ENCODE measurements at places on chromosomes 12 and 14. TPM values are rescaled to one million over a fixed set of nuclear protein-coding genes. Genes with fewer than 3 reads are reported as not detected.

DNA sequence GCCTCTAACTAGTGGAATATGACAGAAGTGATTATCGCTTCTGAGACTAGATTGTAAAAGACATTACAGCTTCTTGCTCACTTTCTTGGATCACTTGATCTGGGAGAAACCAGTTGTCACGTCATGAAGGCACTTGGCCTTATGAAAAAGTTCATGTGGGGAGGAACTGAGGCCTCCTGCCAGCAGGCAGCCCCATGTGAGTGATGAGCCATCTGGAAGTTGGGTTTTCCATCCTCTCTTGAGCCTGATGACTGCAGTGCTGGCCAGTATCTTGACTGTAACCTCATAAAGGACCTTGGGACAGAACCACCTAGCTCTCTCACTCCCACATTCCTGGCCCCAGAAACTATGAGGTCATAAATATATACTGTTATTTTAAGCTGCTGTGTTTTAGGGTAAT, 28.0 kb downstream of the TTLL5 start:
- H3K27ac ChIP-seq: no peak overlapping the region
- peaks cover 13% of the 10 kb centered on the region for H3K36me3 ChIP-seq
- no peak for DNase-seq
- H3K4me1 ChIP-seq: no peaks in the 10 kb centered on the region
- H3K27me3 ChIP-seq: no peaks in the 10 kb centered on the region

DNA sequence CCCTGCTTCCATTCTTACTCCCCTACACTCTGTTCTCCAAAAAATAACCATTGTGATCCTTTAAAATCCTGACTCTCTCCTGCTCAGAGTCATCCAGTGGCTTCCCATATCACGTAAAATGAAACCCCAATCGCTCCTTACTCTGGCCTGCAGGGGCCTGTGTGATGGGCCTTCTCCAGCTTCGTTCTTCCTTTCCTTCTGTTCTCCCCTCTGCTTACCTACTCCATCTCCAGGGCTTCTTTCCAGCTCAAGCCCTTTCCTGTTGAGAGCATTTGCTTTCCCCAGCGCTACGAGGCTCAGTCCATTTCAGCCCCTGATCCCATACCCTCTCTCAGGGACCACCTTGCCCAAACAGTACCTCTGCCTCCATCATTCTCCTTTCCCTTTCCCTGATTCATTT, 144.4 kb upstream of the ARHGAP5 start:
- H3K4me1 ChIP-seq: peaks cover 9% of the 10 kb centered on the region
- no peaks in the 10 kb centered on the region for H3K27me3 ChIP-seq
- DNase-seq: no peak

GRCh38 chr14:78758333-78758732, 588.2 kb downstream of the NRXN3 start:
- H3K27ac ChIP-seq: no peak overlapping the region
- H3K4me3 ChIP-seq: no peak overlapping the region
- no peaks in the 10 kb centered on the region for H3K4me1 ChIP-seq

DNA sequence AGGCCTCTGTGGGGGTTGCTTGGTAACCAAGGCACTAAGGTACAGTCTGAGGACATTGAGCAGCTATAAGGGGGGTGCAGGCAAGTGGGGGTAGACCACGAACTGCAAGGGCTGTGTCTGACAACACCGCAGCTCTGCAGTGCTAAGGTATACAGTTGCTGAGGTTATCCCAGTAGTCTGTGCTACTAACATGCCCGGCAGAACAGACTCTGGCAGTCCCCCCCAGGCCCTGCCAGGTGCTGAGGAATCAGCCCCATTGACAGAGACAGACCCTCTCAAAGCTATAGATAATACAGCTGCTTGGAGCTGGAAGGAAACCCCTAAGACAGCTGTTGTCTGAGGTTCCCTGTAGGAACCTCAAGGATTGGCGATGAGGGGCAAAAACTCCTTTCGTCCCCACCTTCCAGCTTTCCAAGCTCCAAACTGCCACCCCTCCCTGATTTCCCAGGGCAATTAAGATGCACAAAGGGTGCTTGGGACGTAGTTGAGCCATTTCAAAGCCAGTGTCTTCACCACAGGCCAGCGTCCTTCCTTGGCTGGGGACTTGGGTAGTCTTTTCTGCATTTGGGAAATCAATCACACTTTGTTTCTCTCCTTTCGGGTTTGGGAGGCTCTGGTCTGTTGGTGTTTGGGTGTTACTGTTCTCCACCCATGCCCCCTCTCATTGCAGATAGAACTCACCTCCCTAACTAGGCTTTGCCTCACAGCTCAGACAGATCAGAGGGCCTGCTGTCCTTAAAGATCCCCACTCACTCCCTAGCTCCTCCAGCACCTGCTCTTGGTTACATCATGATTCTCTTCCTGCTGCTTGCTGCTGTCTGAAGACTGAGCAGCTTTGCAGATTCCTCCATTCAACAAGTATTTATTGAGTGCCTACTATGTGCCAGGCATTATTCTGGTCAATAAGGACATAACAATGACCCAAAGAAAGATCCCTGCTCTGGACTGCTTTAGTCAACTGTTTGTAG, 2.0 kb upstream of the MYH7 start:
- DNase-seq: no peak
- H3K4me3 ChIP-seq: no peak overlapping the region
- no peak overlapping the region for H3K27ac ChIP-seq
- H3K36me3 ChIP-seq: no peaks in the 10 kb centered on the region
- H3K27me3 ChIP-seq: no peaks in the 10 kb centered on the region

The SYCP3 gene
- 0.15 TPM for polyA plus RNA-seq

The ZBTB39 gene
- 2.7 TPM for polyA plus RNA-seq

The PROX2 gene
- not detected for polyA plus RNA-seq

The RPGRIP1 gene
- not detected for polyA plus RNA-seq

The TEX52 gene
- polyA plus RNA-seq: not detected

The GRIP1 gene
- polyA plus RNA-seq: 0.52 TPM
